AG09309 (cell line): ENCODE measurements at places on chromosomes 4 and X.

DNA sequence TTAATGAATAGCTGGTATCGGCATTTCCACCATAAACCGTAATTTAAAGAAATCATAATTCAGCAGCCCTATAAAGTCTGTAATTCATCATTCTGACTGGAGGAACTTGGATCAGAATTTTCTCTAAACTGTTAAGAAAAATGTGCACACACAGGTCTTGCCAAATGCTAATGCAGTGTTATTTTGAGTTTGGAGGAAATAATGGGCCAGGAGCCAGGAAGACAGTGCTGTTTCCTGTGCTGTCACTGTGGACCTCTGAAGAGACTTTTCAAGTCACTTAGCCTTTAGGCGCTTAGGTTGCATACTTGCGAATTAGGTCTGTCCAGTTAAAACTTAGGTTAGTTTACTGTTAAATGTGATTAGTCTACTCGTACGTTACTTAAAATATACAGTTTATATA lies 137.5 kb upstream of the ANXA3 start:
- no peak for DNase-seq

- peak; percentile 67 for DNase-seq
Measured at GRCh38 chr4:182975806-182976205, 58.6 kb upstream of the DCTD start.

DNA sequence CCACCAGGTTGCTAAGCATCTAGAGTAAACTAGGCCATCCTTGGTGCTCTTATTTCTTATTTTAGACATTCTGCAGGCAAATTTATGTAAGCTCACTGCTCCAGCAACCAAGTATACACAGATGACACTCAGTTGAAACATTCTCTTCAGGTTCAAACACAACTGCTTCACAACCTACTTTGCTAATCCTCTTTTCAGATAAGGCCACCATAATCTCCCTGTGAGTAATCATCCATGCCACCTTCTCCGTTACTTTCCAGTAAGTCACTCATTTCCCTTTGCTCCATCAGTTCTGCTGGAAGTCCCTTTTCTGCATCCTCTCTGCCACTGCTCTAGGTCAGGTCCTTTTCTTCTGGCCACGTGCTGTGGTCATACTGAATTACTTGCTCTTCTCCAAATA lies 120.2 kb upstream of the WDFY3 start:
- no peak for DNase-seq

DNA sequence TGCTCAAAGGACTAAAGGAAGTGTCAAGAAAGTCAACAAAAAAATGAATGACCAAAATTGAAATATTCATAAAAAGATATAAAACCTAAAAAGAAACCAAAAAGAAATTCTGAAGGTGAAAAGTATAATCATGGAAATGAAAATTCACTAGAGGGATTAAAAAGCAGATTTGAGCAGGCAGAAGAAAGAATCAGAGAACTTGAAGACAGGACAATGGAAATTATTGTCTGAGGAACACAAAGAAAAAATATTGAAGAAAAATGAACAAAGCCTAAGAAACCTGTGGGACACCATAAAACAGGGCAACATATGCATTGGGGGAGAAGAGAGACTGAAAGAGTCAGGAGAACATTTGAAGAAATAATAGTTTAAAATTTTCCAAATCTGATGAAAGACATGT lies 9.9 kb upstream of the SPON2 start:
- DNase-seq: no peak

- DNase-seq: no peak
Measured at GRCh38 chr4:37490391-37491347, 195.5 kb downstream of the RELL1 start.

DNA sequence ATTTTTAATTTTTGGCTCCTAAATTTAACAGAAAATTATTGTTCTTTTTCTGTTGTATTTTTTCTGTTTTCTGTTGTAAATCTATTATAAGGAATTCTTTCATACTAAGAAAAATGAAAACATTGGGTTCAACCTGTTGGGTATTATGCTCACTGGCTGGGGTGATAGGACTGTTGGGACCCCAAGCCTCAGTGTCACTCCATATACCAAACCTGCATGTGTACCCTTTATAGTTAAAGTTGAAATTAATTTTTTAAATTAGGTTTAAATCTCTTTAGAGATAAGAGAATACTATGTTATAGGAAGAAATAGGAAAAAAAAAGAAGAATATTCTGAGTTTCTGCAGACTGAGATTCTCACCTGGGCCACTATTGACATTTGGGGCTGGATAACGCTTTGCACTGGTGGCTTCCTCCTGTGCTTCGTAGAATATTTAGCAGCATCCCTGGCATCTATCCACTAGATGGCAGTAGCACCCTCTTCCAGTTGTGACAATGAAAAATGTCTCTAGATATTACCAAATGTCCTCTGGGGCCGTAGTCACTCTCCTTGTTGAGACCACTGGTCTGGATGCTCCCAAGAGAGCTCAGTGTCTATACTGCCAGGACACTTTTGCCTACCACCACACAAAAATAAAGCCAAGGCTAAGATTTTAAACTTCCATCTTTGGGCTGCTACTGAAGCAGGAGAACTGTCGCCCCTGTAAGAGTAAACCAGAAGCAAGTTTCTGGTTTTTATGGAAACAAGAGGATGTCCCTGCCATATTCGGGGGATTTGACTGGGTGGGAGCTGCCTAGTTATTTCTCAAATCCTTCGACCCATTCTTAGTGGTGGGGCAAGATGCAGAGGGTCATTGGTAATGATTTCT lies 22.4 kb upstream of the CLTRN start:
- peak; percentile 14 for DNase-seq

GRCh38 chr4:17327591-17327990 lies 184.3 kb downstream of the QDPR start:
- DNase-seq: no peak

DNA sequence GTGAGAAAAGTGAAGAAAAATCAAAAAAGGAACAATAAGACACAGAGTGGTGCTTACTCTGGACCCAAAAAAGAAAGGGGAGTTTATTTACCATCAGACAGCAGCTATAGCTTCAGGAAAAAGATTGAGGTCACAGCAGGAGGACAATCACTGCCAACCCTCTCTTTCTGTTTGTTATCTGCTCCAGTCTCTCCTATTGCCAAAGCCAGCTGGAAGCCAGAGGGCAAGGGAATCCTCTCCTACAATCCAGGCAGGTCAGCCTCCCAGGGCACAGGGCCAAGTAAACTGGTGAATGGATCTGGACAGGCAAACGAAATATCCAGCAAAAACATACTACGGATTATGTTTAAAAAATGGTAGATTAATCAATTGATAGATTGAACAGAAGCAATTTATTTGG lies 306.9 kb upstream of the SLIT2 start:
- no peak for DNase-seq

GRCh38 chrX:130170752-130171445 lies 863 bp upstream of the RAB33A start:
- DNase-seq: no peak

- no peak for DNase-seq
Measured at GRCh38 chr4:7727749-7728148, 211.9 kb downstream of the AFAP1 start.

- no peak for DNase-seq
Measured at GRCh38 chrX:156000361-156000926, 2.9 kb downstream of the IL9R start.
